Epithelial cell of proximal tubule (primary cell): ENCODE measurements at places on chromosomes 4 and X.

DNA sequence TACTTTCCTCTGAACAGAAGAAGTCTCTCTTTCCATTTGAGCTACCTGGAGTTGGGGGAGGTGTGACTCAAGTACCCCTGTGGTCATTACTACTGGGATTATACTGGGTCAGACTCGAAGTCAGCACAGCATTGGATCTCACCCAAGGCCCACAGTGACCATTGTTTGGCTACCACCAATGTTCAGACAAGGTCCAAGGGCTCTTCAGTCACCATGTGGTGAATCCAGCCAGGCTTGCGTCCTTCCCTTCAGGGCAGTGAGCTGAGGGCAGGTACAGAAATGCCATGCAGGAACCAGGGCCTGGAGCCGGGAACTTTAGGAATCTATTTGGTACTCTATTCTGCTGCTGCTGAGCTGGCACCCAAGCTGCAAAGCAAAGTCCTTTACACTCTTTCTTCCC is 5.5 kb upstream of the SLC4A4 start:
- no peak for DNase-seq

GRCh38 chr4:97656044-97656720 is 487.1 kb downstream of the STPG2 start:
- DNase-seq, result peak; percentile 97

DNA sequence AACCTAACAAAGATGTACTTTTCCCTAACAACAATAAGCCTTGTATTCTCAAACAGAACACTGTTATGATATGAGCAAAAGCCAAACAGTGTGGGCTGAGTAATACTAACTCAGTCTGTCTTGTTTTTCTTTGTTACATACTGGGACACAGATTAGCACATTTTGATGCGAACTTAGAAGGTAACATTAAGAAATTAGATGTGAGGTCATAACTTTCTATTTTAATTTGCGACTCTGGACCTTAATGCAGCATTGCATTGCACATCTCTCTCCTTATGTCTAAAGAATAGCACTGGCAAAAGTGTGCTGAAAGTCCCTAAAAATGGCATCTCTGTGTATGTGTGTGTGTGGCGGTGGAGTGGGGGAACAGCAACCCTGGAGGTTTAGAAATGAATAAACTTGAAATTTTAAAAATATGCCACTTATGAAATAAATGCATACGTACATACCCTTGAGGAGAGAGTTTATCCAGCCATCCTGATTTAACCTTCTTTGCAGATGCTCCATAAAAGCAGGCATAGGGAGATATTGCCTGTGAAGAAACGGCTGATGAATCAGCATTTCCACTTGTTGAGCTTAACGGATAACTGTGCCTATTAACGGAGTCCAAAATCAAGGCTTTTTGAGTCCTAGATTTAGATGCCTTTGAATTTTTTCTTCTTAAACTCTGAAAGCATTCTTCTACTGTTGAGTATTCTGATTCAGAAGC is 34.2 kb downstream of the ARAP2 start:
- no peak for DNase-seq

GRCh38 chr4:89358935-89359638 is 51.5 kb upstream of the GPRIN3 start:
- no peak for DNase-seq

DNA sequence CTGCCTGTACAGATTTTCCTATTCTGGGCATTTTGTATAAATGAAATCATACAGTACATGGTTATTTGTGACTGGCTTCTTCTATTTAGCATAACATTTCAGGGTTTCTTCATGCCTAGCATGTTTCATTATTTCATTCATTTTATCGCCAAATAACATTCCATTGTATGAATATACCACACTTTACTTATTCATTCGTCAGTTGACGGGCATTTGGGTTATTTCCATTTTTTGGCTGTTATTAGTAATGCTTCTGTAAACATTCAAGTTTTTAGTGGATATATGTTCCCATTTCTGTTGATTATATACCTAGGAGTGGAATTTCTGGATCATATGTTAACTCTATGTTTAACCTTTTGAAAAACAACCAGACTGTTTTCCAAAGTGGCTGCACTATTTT is 47.5 kb downstream of the INTS12 start:
- no peak for DNase-seq

DNA sequence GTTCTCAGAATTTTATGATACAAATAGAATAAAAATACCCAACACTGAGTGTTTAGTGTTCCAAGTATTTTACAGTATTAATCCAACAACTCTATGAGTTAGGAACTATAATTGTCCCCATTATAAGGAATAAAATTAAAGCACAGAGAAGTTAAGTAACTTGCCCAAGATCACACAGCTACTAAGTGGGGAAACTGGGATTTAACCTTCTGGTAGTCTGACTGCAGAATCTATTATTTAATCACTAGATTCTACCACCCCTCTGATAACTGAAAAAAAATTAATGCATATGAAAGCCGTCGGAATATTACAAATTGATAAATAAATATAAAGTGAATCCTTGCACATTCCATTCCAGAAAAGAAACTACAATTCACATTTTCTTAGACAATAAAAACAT is 5.7 kb upstream of the NKX6-1 start:
- no peak for DNase-seq

- no peak for DNase-seq
These were observed 449 bp downstream of the CTPS2 start for GRCh38 chrX:16711893-16712547.

DNA sequence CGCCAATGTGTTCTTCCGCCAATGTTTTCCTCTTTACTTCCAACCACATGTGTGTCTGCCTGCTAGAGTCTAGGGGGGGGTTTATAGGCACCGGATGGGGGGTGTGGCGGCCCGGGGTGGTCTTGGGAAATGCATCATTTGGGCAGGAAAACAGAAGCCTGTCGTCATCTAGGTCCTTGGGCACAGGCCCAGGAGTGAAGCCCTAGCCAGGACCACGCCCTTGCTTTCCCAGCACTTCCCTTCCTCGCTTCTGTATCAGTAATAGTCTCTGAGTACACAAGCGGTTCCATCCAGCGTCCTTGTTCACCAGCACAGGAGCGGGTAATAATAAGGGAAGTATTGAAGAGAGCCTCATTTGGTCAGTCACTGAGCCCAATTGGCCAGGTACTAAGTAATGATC is 74.5 kb downstream of the QDPR start:
- DNase-seq, result no peak

DNA sequence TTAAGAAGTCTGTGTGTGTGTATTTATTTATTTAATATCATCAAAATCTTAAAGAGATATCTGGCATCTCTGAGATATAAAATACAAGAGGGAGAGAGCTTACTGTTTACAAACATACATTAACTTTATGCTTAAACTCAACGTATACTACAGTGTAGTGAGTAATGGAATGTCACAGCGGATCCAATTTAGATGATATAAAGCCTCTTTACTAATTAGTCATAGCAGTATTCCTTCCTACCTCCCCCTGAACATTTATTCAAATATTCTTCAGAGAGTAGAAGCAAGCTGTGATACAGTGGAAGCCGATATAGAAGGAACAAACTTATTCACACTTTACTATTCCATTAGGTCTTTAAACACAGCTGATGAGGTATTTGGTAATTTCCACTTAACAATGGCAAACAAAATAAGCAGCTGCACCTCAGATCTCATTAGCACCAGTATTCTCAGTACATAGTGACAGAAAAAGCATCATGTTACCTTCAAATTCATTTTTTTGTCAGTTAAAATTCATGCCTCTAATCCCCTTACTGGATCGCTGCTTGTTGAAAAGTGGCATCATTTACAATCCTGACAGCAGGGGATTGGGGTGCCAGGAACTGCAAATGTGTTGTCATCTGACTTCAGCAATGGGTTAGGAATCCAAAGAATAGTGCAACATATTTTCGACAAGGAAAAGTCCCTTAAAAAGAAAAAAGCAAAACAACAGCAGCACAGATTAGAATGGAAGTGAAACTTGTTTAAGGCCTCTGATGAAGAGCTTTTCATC is 658.7 kb upstream of the EPHA5 start:
- no peak for DNase-seq

- no peak for DNase-seq
These were observed 204.9 kb downstream of the AASDH start for GRCh38 chr4:56182356-56182755.

- DNase-seq, result no peak
These were observed 64.3 kb downstream of the ZFYVE28 start for GRCh38 chr4:2354118-2354517.

DNA sequence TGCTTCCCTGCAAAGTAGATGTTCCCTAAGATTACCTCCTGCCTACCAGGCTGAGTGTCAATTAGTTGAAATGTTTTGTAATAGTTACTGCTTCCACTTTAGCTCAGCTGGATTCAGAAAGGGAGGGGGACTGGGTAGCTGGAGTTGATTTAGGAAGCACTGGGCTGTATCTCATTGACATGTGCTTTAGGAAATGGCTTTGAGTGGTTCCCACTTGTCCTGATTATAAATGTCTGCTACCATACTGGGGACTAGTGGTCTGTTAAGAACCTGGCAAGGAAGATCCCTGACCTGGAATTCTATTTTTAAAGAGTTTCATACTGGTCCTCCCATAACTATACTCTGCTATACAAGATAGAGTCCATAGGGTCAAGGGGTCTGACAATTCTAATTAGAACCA is 363.9 kb upstream of the PPP1R2C start:
- DNase-seq, result no peak

DNA sequence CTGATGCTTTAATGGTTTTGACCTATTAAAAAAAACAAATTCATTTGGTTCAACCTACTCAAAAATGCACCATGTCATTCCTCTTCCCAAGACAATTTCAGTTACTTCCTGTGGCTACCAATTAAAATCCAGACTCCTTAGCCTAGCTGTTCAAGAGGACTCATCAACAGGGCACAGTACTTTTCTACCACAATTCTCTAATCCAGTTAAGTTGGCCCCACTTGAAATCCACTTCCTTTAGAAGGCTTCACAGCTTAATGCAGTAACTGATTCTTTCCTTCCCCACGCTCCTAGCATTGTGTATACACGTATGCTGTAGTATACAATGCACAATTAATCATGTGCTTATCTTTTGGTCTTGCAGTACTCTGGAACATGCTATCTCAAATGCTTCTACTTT is 129.8 kb downstream of the UGT8 start:
- no peak for DNase-seq

DNA sequence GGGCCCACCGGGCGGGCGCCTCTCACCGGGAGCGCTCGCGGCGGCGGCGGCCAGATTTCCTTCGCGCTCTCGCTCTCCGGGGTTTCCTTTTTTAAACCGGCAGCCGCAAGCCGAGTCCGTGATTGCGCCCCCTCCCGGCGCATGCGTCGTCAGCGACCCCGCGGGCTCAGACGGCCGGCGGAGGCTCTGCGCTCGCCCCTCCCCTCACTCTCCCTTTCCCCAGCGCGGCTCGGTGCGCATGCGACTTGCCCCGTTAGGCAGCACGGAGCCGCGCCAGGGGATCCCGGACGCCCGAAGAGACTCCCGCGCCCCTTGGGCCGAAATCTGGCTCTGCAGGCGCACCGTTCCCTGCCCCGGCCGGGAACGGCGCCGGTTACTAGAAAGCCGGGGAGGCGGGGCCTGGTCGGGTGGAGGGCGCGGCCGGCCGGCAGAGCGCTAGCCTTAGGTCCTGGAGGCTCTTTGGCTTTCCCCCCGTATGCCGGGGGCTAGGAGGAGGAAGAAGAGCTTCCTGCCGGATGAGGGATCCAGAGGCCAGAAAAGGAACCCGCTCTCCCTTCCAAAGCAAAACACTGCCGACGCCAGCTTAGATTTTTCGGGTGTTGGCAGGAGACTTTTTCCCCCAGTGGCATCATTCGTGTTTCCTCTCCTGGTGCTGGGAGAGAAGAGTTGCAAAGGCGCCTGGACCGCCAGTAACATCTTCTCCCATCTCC is at the start of gene CLOCK:
Gene CLOCK, minus strand, starts transcription at position 154 of the 710 bp plus-strand sequence. CDS start 64,124 bp downstream, outside the sequence.
- no peak for DNase-seq

DNA sequence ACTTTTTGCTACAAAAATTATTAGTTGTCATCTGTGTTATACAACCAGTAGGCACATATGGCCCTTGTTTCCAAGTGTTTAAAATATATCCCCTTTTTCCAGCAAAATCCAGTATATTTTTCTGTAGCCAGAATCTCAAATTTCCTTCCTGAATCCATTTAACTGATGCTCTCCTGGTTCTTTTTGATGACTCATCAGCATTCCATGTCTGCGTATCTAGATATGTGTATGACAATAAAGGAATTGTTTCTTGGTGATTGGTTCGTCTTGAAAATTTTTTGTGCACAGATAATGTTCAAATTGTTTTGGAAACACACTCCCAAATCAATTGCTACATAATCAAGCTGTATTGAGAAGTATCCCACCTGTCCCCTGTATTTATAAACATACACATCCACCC is 98.3 kb downstream of the ITM2A start:
- DNase-seq, result no peak

DNA sequence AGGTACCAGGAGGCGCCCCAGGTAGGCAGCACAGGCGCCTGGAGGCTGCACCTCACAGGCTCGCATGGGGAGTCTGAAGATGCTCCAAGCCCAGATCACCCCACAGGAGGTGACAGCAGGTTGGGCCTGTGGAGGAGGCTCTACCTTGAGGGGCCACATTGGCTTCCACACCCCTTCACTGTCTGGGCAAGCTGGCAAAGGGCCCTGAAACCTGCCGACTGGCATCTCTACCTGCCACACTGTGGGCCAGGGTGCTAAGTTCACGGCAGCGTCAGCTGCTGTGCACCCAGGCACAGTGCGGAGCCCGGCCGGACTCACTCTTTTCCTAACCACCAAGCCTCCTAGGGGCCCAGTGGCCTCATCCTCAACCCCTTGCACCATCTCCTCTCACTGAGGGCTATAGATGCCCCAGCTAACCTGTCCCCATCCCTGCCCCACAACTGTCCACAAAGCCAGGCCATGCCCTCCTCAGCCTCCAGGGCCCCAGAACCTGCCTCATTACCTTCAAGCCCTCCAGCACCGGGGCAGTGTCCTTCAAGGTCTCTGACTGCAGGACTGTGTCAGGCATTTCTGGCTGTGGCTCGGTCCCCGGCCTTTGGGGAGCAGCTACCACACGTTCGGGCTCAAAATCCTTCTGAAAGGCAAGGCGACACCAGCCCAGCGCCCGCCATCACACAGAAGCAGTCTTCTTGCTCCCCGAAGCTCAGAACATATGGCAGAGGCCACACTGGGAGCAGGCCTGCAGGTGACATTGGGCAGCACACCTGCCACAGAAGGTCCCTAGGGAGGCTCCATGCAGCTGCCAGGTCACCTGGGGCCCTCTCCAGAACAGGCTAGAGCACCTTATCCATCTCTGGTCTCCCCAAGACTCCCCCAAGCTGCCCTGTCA is 28.8 kb downstream of the FGFR3 start:
- DNase-seq, result no peak

DNA sequence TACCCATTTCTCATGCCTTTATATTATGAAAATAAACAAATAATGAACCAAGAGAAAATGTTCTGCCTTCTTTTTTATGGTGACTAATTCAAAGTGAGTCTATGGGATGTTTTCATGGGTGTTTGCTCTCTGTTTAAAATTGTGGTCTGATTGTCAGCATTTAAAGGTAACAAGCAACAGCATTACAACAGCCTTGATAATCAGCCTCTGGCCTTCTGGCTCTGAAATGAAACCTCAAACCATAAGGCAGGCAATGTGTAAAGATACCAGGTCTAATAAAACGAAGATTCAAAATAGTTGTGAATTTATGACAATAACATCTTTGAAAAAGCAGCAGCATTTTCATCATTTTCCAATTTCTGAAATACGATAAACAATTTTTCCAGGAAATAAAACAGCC is 63.7 kb downstream of the FAM13A start:
- no peak for DNase-seq
